Iris pigment epithelial cell (primary cell): ENCODE measurements at places on chromosomes 1 and 21.
A peak's percentile ranks its signal among the peaks of the same experiment; 100 is the strongest.

DNA sequence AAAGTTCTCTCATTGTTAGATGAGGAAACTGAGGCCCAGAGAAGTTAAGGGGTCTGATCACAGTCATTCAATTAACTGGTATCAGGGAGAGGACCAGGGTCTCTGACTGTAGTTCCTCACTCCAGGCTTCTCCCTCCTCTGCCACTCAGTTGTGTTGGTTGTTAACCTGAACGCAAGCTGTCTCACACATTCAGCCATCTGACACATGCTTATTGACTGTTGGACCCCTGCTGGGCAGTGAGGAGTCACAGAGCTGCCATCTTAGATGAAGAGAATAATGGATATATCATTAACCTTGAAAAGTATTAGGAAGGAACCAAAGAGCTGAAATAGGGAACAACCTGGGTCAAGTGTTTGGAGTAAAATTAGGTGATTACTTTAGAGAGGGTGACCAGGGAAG is 194.8 kb downstream of the ZZZ3 start:
- DNase-seq, result no peak

DNA sequence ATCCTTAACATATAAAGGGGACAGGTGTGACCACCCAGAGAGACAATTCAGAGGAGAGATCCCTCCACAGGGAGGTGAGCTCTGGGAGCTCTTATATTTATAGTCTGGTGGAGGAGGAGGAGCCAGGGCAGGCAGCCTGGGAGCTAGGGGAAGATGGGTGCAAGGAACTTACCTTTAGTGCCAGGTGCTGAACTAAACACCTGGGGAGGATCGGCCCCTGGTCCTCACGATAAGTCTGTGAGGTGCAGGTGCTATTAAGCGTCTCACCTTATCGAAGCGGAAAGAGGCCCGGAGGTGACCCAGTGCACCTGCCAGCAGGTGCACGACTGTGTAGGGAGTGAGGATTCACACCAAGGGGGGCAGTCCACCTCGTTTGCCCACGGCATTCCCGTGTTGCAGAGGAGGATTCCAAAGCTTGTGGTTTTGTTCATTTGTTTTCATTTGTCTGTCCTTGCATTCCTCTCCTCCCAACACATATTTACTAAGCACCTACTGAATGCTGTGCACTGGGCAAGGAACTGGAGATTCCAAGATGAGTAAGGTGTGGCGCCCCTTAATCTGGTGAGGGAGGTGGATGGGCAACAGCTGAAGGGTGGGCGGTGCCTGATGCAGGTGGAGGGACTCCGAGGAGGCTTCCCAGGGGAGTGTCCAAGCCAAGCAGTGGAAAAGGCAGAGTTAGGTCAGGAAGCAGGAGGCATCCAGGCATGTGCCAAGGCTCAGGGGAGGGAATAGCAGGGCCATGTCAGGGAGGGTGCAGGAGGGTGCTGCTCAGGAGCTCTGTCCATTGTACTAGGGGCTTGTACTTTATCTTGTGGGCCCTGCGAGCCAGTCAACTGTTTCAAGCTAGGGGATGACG is 11.5 kb downstream of the ARHGEF10L start:
- no peak for DNase-seq

- peak; percentile 100 for DNase-seq
Observed at GRCh38 chr1:161225534-161226319, at the start of gene TOMM40L. TSS of gene TOMM40L (plus strand) at chr1:161226060. CDS start at chr1:161226490, 430 bp downstream.

DNA sequence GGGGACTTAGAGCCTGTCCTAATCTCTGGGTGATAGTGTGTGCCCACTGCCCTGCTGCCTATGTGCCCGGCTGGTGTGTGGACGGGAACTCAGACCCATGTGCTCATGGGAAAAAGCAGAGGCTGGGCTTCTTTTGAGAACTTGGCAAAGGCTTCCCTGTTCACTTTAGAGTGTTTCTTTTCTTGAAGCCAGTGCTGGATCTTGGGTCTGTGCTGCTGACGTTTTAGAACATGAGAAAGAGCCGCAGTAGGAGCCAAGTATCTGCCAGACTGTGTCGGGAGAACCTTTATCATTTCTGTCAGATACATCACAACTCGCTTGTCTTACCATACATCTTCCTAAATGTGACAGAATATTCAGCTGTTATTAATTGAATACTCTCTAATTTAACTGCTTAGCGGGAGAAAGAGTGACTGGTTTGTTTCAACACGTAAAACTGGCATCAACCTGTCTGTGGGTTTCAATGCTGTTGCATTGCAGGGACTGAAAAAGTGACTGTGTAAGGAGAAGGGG is 195.2 kb downstream of the PBX1 start:
- no peak for DNase-seq

GRCh38 chr1:22839806-22840205 is 129.2 kb downstream of the EPHB2 start:
- no peak for DNase-seq

GRCh38 chr1:81578867-81579266 is 221.9 kb upstream of the ADGRL2 start:
- DNase-seq, result no peak

DNA sequence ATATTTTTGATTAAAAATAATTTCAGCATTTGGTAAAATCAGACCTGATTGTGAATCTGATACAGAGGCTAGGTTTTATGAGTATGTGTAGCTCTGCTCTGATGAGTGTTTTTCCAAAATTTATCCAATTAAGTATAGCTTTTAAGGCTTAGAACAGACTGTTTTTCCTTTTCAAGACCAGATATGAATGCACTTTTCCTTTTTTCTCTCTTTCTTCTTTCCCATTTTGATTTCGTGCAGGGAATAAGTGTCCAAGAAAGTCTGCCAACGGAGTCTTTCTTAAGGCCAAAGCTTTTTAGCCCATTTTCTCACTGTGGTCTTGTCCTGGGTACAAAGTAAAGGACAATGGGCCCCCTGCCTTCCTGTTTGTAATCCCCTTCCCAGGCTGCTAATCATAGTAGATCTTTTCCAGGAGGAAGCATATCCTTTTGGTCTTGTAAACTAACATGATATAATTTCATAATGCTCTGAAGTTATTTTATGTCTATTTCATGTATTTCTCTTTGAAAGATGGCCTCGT is 2.9 kb downstream of the KIF1B start:
- DNase-seq, result no peak
